ENCODE measurements at places on chromosomes 3 and 15. TPM values are rescaled to one million over a fixed set of nuclear protein-coding genes. Genes with fewer than 3 reads are reported as not detected.

- H3K36me3 ChIP-seq = no peaks in the 10 kb centered on the region
- DNase-seq = peak; percentile 61
- peaks cover 9% of the 10 kb centered on the region for H3K4me1 ChIP-seq
Measured at GRCh38 chr3:128011140-128011539, 41.1 kb upstream of the SEC61A1 start.

- H3K4me3 ChIP-seq = no peak overlapping the region
- no peak overlapping the region for H3K27ac ChIP-seq
- DNase-seq = no peak
- no peaks in the 10 kb centered on the region for H3K4me1 ChIP-seq
- no peaks in the 10 kb centered on the region for H3K27me3 ChIP-seq
- H3K36me3 ChIP-seq = no peaks in the 10 kb centered on the region
Measured at GRCh38 chr3:187827723-187828122, 82.5 kb upstream of the BCL6 start.

DNA sequence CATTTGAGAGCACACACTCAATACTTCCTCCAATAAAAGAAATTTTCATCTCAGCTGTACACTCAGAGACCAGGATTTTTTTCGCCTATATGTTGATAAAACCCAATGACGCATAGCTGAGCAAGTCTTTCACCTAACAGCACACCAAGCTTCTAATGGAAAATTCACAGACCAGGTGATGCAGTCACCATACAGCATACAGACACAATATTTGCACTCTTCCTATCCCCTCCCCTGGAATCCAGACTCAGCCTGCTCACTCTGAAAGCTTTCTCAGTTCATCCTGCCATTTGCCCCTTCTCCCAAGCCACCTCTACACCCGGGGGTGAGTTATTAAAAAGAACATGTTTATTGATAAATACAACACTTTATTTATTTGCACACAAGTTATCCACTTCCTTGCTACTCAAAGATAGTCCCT, 1.7 kb downstream of the TBC1D5 start:
- H3K27ac ChIP-seq = peak overlapping the region; percentile 99
- H3K36me3 ChIP-seq = no peaks in the 10 kb centered on the region
- H3K4me1 ChIP-seq = peaks cover 22% of the 10 kb centered on the region
- no peaks in the 10 kb centered on the region for H3K27me3 ChIP-seq

DNA sequence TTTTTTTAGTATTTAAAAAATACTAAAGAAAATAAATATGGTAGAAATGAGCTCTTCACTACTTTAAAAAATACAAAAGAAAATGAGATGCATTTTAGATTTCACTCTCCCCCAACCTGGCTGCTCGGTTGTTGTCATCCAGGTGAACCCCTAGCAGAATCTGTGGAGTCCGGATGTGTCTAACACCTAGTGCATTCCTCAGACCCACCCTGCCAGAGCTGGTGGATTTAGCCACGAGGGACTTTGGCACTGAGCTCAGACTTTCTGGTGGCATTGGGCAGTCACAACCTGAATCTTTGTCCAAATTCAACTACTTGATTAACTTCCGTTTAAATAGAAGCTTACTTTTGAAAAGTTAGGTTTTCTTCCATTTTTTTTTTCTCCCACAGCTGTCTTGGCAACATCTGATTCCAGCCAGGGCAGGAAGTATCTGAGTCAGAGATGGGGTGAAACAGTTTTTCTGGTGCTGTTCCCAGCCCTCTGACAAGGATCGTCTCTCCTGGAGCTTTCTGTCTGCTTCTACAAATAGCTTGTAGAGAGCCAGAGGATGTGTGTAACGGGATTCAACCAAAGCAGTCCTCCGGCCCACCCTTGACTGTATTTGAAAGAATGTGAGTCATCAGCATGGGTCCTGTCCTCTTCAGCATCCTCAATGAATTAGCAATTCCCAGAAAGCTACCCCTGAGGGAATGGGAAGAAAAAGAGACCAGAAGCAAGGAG, 301.8 kb upstream of the MCTP2 start:
- no peak overlapping the region for H3K27ac ChIP-seq
- H3K36me3 ChIP-seq = no peaks in the 10 kb centered on the region
- DNase-seq = no peak
- no peaks in the 10 kb centered on the region for H3K27me3 ChIP-seq

Gene CLRN1
- total RNA-seq = not detected

Gene ASB14
- total RNA-seq = not detected

Gene STRC
- total RNA-seq = 0.91 TPM

Gene UBAP1L
- total RNA-seq = 4.0 TPM
